Left forelimb (tissue), 1 donor: ENCODE measurements at places on chromosomes 2 and 18.
A peak's percentile ranks its signal among the peaks of the same experiment; 100 is the strongest.

DNA sequence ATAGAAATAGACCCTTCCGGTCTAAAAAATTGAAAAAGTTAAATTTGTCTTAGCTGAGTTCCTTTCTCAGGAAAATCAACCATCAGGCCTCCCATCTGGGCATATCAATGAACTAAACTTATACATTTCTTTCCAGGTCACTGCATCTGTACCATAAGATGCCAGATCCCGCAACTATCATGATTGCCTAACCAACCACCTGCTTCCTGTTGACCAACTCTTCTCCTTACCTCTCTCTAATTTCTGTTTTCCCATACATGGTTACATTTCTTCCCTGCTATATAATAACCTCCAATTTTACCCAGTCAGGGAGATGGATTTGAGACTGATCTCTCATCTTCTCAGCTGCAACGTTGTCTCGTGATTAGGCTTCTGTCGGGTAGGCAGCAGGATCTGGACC is 228.7 kb downstream of the FSIP2 start:
- DNase-seq = no peak

GRCh38 chr2:240601831-240602160 is 15.3 kb downstream of the CAPN10 start:
- DNase-seq = no peak

GRCh38 chr2:168278424-168278888 is 31.1 kb upstream of the STK39 start:
- no peak for DNase-seq

DNA sequence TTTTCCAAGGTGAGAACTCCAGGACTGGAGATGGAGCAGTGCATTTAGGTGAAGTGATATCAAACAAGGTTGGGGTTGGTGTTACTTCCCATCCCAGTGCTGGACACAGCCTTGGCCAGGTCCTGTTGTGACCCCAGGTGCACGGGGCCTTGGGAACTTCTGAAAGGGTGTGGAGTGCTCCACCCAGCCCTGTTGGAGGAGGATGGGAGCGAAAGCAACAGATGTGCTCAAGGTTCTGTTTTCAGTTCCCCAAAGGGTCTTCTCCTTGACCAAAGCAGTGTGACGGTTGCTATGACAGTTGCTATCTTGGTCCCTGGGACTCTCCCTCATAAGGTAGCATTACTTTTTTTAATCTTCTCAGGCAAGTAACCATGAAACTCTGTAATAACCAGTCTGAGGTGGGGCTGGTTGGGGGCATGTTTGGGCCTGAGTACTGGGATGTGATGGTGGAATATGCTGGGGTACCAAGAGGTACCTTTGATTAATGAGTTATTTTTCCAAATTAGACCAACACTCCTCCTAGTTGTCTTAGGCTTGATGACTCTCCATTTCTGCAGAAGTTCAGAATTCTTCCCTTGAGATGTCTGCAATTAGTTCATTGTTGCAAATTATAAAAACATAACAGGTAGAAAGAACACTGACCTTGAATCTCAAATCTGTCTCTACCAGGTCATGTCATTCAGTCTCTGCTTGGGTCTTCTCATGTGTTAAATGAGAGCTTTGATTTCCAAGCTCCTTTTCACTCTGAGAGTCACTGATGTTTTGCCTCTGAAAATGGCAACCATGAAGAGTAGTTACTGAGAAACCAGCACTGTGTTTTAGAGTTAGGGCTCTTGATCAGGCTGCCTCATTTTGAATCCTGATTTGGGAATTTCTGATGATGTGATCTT is 154.5 kb downstream of the RPIA start:
- no peak for DNase-seq

DNA sequence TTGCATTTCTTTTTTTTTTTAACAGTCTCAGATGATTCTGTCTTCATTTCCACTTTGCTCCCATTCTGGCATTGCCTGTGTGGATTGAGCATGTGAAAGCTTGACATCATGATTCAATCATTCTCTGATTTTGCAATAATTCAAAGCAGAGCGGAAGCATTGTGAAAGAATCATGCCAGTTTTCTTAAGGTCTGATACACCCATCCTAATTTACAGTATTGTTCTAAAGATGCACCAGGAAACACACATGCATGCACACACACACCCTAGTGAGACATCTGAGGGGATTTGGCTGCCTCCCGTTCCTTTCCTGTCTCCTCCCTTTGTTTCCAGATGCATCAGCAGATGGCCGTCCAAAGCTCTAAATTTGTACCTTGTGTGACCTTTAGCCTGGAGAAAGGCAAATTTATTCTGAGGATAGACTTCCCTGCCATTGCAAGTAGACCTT is 97.3 kb downstream of the FMNL2 start:
- DNase-seq = no peak

GRCh38 chr18:79812052-79812451 is 14.3 kb downstream of the KCNG2 start:
- DNase-seq = no peak

DNA sequence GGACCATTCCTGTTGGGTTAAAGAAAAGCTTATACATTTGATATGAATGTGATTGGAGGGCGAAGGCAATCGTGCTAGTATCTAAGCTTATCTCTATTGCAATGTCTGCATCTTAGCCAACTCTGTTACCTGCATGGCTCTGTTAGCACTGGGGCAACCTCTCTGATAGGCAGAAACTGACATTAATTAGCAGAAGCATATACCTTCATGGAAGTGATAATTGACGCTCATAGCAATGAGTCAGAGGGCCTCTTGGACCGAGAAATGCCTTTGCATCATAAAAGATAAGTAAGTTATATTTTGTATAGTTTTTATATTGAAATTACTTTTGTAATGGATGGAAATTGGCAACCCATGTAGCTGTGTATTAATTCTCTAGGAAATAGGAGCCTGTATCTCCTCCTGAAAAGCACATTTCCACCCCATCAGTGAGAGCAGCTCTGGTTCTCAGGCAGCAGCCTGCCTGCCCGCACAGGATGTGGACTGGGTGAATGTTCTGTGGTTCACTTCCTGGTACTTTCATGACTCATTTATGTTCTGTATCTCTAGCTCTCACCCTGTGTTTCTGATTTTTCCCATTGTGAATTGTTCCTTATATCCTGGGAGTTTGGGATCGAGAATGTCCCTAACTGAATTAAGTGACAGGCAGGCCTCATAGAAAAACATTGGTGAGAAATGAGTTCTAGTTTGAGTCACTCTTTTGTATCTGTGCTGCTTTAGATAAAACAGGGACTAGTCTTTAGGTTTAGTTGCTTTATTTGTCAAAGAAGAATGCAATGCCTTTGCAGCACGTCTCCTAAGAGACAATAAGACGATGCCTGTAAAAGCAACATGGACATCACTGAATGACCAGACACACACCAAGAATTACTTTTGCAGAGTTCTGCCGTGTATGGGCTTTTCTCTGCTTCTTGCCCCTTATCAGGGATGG is 344.9 kb downstream of the DCDC2C start:
- no peak for DNase-seq

DNA sequence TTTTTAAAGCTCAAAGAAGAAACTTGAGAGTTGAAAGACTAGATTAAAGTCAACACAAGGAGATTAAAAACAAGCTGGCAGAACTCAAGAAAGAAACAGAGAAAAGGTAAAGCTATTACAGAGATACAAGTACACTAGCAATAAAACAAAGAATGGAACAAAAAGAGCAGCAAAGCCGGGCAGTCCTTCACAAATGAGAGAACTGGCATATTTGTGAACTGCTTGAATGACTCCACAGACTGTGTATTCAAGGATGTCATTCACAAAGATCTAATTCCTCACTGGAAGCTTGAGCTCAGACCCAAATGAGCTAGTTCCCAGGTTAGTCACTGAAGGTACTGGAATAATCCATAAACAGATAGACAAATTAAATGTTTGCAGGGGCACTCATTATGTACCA is 318.0 kb downstream of the MYCN start:
- DNase-seq = no peak

- no peak for DNase-seq
Measured at GRCh38 chr2:148865512-148865911, 9.5 kb upstream of the KIF5C start.

DNA sequence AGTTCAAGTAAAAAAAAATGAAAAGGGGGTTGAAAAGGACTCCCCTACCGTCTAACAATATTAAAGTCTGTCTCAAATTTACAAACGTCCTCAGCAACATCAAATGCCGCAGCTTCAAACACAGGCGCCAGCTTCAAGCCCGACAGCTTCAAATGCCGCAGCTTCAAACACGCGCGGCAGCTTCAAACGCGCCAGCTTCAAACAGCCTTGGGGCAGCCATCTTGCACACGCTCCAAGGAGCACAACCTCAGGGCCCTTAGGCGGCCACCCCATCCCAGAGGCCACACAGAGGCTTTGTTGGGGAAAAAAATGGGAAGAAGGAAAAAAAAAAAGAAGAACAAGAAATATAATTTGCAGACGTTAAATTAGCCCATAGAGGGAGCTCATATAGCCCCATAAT is 244.4 kb upstream of the VRK2 start:
- no peak for DNase-seq

GRCh38 chr2:199543606-199544172 is 86.0 kb upstream of the SATB2 start:
- DNase-seq = no peak

- DNase-seq = peak; percentile 47
Measured at GRCh38 chr2:118773826-118774225, 73.6 kb downstream of the EN1 start.

DNA sequence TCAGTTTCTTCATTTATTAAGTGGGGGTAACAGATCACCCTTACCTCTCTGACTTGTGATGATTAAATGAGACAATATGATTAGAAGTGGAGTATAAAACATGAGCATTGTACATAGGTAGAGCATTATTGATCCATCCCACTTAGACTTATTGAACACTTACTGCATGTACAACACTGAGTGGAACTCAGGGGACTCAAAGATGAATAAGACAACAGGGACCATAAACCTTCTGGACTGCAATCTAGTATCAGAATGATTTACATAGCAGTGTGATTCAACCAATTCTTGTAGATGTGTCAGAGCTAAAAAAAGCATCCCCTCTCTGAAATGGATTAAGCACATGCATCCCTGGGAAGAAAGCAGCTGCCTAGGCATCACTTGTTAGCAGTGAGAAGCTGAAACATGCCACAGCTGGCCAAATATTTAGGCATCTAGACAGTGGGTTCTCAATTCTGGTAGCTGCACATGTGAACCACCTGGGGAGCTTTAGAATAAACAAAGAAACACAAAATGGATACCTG is 111.5 kb downstream of the CYRIA start:
- DNase-seq = no peak
